ENCODE measurements at places on chromosomes 3 and 15.

- no peak for DNase-seq
These were observed 491.3 kb downstream of the EDEM1 start for GRCh38 chr3:5678844-5679243.

GRCh38 chr3:113594066-113594465 lies 61.7 kb downstream of the SIDT1 start:
- no peak for DNase-seq

GRCh38 chr3:16503191-16503776 lies 10.2 kb downstream of the RFTN1 start:
- no peak for DNase-seq

DNA sequence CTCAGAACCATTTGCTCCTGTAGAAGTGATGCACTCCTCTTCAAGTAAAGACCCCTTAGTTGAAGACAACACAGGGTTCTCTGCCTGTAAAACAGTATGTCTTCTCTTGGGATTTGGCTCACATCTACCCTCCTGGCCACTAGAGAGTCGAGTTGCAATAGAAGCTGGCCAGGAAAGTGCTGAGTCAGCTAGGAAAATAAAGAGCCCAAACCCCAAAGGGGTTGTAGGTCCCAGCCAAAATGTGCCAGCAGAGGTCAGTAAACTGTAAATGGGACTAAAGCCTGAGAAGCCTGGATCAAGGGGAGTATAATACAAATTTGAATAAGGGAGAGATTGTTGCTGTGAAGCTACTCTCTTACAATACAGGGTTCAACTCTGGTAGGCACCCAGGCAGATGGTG lies 37.2 kb upstream of the THBS1 start:
- no peak for DNase-seq

DNA sequence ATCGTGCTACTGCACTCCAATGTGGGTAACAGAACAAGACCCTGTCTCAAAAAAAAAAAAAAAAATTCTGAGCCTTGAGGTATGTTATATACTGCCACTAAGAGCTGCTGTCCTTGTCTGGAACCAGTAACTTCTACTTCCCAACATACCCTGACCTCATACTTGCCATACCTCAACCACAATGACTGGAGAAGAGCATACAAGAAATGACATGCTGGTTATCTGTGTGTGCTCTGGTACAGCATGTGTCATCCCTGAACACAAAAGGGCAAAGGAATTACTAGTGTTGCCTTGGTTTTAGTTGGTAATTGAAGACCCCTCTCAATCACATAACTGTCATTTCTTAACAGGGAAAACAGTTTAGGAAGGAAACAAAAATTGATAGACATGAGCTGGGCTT lies 54.5 kb downstream of the MRPS25 start:
- no peak for DNase-seq

DNA sequence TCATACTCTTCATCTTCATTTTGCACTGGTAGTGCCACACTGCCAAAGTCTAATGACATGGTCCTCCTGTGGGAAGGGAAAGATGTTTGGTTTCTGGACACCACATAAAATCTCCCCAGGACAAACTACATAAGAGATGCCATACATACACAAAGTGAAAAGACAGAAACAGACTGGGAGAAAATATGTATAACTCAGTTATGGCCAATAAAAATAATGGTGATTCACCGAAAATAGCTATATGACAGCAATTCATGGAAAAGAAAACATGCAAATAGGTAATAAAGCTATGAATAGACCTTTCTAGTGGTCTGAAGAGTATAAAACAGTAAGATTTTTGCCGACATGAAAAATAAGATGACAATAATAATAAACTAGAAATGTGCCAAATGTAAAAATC lies 5.3 kb downstream of the CEP152 start:
- DNase-seq: no peak

DNA sequence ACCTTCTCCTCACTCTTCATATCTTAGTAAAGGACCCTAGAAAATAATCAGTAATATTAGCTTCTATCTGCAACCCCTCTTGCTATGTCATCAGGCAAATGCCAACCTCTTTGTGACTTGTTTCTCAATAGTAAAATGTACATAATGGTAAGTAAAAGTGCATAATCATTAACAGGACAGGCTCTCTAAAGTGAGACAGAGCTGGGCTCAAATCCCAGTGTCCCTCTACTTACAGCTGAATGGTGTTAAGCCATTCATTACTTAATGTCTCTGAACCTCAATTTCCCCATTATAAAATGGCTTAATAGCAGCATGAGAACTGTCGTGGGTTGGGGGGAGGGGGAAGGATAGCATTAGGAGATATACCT lies 62.6 kb upstream of the ATP11B start:
- no peak for DNase-seq

GRCh38 chr3:78255403-78255802 lies 1215.5 kb downstream of the ROBO2 start:
- peak; percentile 88 for DNase-seq

DNA sequence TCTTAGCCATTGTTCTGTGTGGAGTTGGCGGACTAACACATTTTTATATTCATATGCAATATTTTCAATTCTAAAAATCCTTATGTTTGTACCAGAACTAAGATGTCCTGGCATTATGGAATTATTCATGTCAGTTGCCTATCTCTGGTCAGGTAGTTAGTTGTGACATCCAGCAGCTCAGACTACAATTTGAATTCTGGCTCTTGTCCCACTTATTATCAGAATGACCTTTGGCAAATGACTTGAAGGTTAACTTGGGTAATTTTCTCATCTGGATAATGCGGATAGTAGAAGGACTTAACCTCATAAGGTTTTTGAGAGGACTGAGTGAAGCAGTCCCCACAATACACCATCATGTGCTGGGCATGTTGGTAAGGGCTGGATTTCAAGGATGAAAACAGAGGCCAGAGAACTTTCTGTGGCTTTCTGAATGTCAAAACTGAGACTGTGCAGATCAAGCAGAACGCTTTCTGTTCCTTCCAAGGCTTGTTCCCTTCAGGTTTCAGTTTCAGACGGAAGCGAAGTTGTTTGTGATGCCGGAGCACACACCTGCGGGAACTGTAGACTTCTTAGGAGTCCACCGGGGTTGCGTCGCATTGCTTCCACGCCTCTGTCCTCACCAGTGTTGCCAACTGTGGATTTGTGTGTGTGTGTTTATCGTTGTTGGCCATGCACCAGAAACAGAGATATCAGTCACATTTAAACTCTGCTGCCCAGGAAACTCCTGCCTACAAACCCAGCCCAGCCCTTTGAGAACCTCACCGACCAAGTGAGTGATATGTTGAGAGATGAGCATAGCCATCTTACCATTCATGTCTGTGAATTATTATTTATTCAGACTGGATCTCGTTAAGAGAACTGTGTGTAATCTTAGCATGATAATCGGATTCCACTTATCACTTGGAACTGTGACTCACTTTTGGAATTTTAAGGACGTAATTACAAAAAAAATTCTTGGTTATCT lies 76.0 kb downstream of the PTPRG start:
- no peak for DNase-seq

GRCh38 chr3:86740751-86741150 lies 250.2 kb downstream of the VGLL3 start:
- DNase-seq: no peak

GRCh38 chr15:71800835-71801745 lies 9.3 kb upstream of the NR2E3 start:
- DNase-seq: peak; percentile 59

DNA sequence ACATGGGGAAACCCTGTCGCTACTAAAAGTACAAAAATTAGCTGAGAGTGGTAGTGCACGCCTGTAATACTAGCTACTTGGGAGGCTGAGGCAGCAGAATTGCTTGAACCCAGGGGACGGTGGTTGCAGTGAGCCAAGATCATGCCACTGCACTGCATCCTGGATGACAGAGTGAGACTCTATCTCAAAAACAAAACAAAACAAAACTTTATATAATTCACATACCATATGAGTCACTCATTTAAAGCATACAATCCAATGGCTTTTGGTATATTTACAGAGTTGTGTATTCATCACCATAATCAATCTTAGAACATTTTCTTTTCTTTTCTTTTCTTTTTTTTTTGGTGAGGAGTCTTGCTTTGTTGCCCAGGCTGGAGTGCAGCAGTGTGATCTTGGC lies 8.7 kb downstream of the PXK start:
- no peak for DNase-seq

- peak; percentile 23 for DNase-seq
These were observed 67.7 kb upstream of the ROPN1 start for GRCh38 chr3:124059580-124059979.

DNA sequence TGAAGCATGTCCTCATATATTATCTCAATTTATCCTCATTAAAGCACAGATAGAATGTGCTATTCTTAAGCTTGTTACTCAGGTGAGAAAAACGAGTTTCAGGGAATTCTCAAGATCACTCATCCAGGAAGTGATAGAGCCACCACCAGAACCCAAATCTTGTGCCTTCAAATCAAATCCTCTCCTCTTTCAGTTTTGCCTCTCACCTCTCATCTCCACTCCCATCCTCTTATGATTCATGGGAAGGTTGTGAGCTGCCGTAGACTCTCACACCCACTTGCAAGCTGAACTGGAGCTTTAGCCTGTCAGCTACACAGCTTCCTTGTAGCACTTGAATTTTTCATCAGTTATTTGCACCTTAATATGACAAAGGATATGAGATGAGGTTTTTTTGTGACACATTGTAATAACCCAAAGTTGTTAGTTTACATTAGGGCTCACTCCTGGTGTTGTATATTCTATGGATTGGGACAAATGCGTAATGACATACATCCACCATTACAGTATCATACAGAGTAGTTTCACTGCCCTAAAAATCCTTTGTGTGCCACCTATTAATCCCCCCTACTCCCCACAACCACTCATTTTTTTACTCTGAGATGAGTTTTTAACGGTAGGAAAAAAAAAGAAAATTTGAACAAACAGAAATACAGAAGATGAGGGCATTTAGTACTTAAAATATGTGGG lies 25.7 kb downstream of the GPR15 start:
- DNase-seq: no peak

DNA sequence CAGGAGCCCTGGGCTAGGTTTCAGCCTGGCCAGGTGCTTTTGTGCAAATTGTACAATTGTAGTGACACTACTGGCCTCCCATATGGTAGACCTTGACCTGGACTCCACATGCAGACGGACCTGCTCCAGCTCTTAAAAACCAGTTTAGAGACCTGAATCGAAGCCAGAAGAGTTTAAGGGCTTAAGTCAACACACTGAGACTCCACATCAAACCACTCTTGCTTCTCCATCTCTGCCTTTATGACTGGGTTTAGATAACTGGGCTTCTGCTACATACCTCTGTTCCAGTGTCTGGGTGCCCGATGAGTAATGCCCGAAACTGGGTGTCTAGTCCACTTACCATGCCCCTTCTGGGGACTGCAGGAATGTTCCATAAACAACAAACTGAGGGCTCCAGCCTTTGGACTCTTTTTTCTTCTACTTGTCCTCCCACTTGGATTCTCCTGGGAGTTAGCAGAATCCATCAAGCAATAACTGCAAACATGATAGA lies 32.8 kb downstream of the TMEM212 start:
- no peak for DNase-seq

DNA sequence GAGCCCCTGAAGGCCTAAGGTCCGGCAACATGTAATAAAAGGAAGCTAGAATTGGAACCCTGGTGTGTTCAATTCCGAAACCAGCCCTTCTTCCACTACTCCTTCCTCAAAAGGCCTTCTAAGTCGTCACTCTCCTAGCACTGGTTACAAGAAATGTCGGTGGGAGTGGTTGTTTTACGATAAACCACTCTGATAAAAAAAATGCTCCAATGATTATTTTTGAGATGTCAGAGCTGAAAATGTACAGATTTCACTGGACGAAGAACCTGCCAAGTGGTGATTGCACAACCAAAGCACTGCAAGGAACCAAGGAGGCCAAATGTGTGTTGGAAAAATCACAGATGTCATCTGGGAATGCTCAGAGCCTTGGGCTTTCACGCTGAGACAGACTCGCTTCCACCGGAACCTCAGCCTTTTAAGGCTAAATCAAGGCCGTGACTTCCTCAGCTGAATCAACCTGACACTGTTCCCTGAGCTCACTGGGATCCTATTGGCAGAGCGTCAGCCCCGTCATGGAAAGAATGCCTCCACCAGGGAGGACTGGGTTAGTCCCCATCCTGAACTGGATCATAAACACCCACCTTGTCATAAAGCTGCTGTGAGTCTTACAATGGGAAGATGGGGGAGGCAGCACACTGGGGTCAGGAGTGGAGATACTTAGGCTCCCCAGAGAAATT lies 108.1 kb upstream of the THBS1 start:
- DNase-seq: peak; percentile 89

DNA sequence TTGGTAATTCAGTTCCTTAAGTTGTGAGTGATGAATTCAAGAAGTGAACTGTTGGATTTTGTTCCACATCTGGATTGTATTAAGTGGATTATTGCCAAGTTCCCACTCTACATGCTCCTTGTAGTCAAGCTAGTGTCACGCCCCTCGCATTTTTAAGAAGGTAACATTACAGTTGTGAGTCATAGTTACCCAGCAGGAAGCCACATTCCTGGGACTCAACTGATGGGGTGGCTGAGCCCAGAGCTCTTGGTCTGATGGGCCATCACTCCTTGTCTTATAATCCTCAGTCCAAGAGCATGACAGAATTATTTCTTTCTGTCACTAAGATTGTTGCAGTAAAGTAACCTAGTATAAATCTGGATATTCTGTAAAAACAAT lies 102.7 kb downstream of the PTPRG start:
- peak; percentile 96 for DNase-seq

DNA sequence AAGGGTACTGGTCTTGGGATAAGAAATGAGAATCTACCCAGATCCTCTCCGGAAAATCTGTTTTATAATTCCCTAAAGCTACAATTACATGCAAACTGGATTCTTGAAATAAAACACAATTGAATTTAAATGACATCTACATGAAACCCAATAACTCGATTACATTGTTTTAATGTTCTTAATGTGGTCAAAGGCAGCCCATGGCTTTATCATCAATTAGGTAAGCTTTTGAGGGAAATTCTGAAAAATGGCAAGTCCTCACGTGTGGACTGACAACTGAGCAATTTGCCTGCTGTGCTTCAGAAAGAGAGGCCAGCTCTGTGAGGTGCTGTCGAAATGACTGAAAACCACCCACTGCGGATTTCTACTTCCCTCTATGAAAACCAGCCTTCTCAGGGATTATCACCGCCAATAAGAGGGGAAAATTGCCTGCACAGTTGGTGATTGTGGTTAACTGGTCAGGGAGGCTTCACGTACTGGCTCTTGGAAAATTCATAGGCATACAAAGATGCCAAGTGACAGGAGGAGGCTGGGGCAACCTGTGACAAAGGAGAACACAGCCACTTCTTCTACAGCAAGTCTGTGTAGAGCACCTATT lies 200.8 kb upstream of the SLCO3A1 start:
- DNase-seq: no peak

GRCh38 chr3:116824208-116824607 lies 114.6 kb downstream of the TUSC7 start:
- no peak for DNase-seq

GRCh38 chr15:27815035-27815434 lies 284.1 kb downstream of the OCA2 start:
- DNase-seq: no peak

GRCh38 chr3:42923606-42924005 lies 17.7 kb downstream of the ZNF662 start:
- no peak for DNase-seq

DNA sequence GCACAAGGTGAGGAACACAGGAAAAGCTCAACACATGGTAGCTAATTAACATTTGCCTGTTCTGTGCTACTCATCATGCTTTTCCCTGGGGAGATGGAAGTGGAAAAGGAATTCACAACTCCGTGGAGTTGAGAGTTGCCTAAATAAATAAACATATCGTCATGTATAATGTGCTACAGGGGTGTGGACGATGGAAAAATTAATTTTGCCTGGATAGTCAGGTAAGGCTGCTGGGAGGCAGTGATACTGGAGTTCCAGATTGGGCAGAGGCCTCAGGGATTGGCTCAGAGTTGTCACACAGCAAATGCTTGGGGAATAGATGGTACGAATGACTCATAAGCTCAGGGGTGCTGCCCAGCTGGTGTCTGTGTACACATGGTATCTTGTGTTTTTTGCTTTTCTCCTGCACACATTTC lies 3.1 kb upstream of the ABHD6 start:
- DNase-seq: no peak
